ENCODE measurements at places on chromosomes 4 and X.

DNA sequence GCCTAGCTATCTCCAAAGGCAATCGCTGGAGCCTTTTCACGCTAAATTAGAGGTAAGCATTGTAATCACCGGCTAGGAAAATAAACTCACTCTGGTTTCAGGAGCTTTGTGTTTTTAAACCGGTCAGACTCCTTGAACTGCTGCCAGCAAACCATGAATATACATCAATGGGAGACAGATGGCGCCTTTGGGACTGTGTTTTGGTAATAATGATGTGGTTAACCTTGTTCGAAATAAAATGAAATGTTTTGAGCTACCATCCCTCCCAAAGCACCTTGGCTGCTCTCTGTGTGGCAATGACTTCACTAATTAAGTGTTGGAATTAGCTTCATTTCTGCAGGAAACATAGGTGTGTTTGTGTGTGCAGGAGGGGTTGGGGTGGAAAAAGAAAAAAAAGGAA is 65.3 kb downstream of the CLNK start:
- no peak for DNase-seq

GRCh38 chr4:52273885-52274284 is 222.8 kb downstream of the SPATA18 start:
- no peak for DNase-seq

- DNase-seq, result no peak
Measured at GRCh38 chrX:69067841-69068240, 97.4 kb downstream of the PJA1 start.

DNA sequence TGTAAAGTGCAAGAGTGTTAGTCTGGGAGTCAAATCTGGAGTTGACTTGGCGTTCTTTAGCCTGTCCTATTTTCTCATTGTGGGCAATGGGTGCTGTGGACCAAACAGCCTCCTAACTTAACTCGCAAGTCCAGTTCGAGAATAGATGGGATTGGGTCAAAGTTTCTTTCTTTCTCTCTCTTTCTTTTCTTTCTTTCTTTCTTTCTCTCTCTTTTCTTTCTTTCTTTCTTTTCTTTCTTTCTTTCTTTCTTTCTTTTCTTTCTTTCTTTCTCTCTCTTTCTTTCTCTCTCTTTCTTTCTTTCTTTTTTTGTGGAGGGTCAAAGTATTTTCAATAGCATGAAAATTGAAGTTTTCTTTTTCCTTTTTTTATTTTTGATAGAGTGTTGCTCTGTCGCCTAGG is 3.0 kb downstream of the SLC9A6 start:
- DNase-seq, result no peak

GRCh38 chrX:30561191-30561590 is 16.4 kb downstream of the TASL start:
- DNase-seq, result no peak

Measured in stimulated activated CD8-positive, alpha-beta memory T cell treated with anti-CD3 and anti-CD28 coated beads, Interleukin-7, amount 100 ng/mL, for 4 hours (primary cell).